ENCODE measurements at places on chromosomes 4 and X. TPM values are rescaled to one million over a fixed set of nuclear protein-coding genes. Genes with fewer than 3 reads are reported as not detected.

GRCh38 chr4:127400731-127401346 is 231.9 kb upstream of the INTU start:
- DNase-seq, result peak; percentile 57

DNA sequence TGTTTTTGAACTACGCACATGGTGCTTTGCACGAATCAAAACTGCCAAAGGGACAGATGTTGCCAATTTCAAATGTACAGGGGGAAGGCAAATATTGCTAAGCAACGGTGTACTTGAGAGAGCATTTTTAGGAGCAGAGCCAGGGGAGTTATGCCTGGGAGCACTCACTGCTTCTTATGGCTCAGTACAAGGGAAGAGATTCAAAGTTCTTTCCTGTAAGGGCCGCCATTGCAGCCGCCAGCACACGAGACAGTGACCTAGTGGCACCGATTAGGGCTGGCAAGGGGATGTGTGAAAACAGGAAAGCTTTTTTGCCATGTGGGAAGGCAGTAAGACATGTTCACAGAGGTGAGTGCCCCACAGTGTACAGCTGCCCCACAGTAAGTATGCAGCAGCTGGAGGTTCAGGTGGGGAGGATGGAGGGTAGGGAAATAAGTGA is 133.8 kb downstream of the AFF1 start:
- DNase-seq, result no peak

Gene SLC9B1
- total RNA-seq, result 1.7 TPM

DNA sequence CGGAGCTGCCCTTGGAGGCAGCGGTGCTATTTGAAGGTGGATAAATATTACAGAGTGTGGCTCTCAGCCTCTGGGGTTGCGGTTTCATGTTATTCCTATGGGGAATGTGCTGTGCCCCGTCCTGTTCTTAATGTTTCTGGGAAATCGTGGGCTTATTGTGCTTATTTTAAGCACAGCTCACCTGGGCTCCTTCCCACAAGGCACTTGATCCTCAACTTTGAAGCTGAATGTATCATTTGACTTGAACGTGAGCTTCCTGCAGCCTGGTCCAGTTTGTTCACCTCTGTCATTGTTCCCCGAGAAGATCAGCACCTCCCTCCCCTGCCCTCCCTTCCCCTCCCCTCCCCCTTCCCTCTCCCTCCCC is 3.9 kb downstream of the SORCS2 start:
- no peak for DNase-seq

Gene MED12
- total RNA-seq, result 76.3 TPM

DNA sequence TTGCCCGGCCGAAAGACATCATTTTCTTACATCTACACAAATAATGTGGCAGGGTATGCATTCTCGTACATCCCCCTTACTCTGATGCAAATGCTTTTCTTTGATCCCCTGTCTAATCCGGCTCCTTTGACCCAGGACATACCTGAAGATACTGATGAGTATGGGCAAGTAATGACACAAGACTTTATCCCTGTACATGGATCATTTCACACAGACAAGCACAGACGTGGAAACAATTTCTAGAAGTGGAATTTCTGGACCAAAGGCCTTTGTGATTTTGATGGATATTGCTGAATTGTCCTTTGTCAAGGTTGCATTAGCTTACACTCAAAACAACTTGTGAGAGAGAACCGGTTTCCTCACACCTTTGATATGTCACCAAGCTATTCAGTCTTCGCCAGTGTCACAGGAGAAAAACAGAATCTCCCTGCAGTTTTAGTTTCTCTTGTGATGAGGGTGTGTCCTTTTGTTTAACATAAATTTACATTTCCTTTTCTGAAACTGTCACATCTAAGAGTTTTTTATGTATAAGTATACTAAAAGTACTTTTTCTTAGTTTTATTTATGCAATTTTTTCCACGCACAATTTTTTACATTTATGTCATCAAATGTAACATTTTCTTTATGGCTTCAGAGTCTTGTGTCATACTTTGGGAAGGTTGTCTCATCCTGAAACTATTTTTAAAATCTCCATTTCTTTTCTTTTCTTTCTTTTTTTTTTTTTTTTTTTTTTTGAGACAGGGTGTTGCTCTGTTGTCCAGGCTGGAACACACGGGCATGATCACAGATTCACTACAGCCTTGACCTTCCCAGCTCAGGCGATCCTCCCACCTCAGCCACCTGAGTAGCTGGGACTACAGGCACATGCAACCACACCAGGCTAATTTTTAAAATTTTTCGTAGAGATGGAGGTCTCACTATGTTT is 25.2 kb downstream of the RWDD4 start:
- DNase-seq, result no peak

DNA sequence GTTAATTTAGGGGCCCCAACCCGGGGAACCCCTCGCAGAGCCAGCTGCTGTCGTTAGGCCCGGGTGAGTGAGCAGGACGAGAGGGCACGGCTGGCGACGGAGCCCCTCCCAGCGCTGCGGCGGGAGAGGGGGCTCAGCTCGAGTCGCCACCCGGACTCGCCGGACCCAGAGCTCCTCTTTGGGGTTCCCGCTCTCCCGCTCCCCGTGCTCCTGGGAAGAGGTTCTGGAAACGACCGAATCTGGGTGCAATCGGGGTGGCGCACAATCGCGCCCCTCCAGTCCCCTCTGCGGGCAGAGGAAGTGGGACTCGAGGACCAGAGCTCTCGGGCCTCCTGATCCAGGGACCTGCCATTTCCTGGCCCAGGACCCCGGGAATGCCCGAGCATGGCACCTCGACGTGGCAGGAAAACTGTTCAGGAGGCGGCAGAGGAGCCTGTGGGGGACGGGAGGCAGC is 37.3 kb upstream of the ARAF start:
- DNase-seq, result peak; percentile 2

DNA sequence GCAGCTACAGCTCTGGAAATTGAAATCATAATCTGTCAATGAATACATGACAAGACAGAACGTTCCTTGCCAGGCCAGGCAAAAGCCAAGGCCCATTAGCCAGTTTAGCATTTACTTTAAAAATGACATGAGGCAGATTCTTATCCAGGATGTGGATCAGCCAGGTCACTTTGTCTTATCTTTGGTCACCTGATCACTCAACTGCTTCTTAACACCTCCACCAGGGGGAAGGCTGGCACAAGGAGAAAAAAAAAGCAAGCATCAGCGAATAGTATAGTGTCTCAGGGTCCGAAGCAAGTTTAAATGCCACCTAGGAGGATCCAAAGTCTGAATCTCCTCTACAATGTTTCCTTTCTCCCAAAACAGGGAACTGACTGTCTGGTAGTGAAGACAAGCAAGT is 18.8 kb downstream of the ATP1B4 start:
- DNase-seq, result no peak

GRCh38 chr4:78343682-78344081 is 207.9 kb upstream of the ANXA3 start:
- no peak for DNase-seq

- DNase-seq, result peak; percentile 12
These were observed at the start of gene MAP7D2 for GRCh38 chrX:20116577-20117240. Gene MAP7D2, minus strand, starts transcription at chrX:20116907. Its CDS starts 28 bp downstream, at chrX:20116879.

GRCh38 chr4:30396772-30397475 is 323.2 kb upstream of the PCDH7 start:
- DNase-seq, result no peak

Gene MTTP
- total RNA-seq, result 12.0 TPM

DNA sequence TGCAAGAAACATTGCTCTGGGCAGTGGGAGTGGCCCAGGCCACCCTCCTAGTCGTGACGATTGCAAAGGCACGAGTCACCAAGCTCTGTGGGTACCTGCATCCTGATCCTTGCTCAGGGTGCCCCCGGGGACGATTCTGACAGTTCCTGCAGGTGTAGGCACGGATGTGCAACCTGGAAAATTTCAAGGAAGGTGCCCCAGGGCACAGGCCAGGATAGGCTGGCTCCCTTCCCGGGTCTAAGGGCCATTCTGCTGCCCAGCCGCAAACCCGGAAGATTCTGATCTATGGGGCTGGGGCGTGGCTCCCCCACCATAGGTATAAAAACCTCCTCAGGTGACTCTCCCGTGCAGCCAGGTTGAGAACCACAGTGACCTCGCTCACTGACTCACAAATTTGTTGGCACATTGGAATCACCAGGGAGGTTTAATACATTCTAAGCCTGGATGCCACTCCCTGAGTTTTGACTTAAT is 228.5 kb downstream of the PTTG2 start:
- no peak for DNase-seq

GRCh38 chr4:103934178-103934789 is 214.5 kb upstream of the TACR3 start:
- DNase-seq, result peak; percentile 45

Gene ARMCX4
- 26.2 TPM for total RNA-seq

GRCh38 chr4:104752337-104752736 is 257.6 kb upstream of the CXXC4 start:
- no peak for DNase-seq

Gene FAM47A
- not detected for total RNA-seq

Gene FAM53A
- 3.6 TPM for total RNA-seq

GRCh38 chrX:19863212-19863856 is 24.1 kb downstream of the SH3KBP1 start:
- no peak for DNase-seq

Gene CT47B1
- total RNA-seq, result not detected

Gene TRIM60
- not detected for total RNA-seq

Gene NPY2R
- total RNA-seq, result not detected

GRCh38 chrX:120672389-120672788 is 42.5 kb upstream of the C1GALT1C1 start:
- DNase-seq, result no peak

Gene SULT1B1
- total RNA-seq, result not detected

GRCh38 chr4:86048426-86048825 is 311.4 kb downstream of the MAPK10 start:
- no peak for DNase-seq

- peak; percentile 47 for DNase-seq
These were observed 2.4 kb downstream of the FRAS1 start for GRCh38 chr4:78059524-78059889.

- no peak for DNase-seq
These were observed 73.2 kb upstream of the BCOR start for GRCh38 chrX:40170830-40171512.

- DNase-seq, result no peak
These were observed 18.8 kb upstream of the C4orf36 start for GRCh38 chr4:86910820-86911684.

Gene C4orf17
- total RNA-seq, result not detected

Gene COL4A5
- 96.9 TPM for total RNA-seq

DNA sequence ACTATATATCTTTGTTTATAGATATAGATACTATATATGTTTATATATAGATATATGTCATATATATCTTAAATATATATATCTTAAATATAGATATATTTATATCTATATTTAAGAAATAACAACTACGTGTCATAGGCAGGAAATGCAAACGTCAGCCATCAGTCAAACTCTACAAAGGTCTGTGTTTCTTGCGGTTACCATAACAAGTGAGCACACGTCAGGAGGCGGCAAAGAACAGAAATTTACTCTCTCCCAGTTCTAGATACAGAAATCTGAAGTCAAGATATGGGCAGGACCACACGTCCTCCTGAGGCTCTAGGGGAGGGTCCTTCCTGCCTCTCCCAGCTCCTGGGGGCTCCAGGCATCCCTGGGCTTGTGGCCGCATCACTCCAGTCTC is 6.5 kb downstream of the PLCXD1 start:
- no peak for DNase-seq

Gene ARHGAP36
- 1.8 TPM for total RNA-seq

Gene MTM1
- total RNA-seq, result 7.9 TPM

- no peak for DNase-seq
These were observed 34.5 kb downstream of the SPINK2 start for GRCh38 chr4:56786955-56787354.

DNA sequence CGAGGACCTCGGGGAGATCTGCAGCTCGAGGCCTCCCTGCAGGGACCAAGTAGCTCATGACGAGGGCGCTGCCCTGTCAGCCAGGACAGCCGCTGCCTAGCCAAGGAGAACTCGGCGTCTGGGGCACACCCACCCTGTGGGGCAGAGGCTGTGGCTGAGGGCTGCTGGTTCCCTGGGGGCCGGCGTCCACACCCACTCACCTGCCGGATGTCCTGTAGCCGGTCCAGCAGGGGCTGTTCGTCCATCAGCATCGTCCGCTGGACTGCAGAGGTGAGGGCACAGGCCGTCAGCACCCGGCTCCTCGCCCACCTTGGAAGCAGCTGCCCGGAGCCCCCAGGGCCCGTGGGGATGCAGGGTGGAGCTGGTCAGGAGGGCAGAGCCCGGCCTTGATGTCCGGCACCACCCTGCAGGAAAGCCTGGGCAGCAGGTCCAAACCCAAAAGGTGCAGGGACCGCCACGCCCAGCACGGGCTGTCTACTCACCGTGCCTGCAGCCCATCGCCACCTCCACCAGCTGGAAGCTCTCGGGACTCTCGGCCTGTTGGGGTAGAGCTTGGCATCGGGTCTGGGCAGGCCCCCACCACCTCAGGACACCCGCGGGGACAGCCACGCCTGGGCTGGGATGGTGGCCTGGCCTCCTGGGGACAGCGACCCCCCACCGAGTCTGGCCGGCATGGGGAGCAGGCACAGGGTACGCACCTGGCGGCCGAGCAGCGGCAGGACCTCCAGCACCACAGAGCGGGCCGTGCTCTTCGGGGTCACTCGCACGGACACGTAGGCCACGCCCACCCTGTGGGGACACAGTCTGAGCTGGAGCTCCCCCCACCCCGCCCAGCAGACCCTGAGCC is 6.9 kb downstream of the DGKQ start:
- DNase-seq, result no peak

DNA sequence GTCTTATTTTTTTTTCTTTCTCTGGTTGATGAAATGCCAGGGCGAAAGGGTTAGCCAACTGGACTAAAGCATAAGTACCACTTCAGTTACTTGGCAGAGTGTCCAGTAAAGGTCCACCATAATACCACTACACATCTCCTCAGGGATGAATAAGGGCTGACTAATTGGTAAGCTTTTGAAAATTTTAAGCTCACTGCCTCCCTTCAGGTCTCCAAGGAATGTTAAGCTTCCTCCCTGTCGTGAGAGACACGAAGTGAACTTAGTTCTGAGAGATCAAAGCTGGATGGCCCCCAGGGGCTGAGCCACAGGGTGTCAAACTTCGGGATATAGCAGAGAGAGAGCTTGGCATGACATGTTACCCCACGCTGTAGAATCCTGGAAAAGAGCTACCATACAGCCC is 111.4 kb downstream of the VSIG4 start:
- no peak for DNase-seq

DNA sequence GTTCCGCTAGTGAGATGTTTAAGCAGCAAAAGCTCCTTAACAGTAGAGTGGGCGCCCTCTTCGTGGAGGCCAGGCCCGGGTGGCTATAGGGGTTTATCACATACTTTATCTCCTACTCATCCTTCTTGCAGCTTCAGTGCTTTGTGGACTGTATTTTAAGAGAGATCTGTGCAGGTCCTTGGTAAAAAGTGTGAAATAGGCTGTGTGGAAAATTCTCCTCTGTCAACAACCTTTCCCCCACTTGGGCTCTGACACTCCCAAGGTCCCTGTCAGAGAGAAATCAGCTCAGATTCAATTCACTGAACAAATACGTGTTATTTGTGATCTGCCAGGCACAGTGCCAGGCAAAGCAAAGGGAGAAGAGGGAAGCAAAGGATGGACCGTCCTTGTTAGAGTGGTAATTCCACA is 214.3 kb upstream of the PPARGC1A start:
- DNase-seq, result no peak

Gene COPS4
- 50.1 TPM for total RNA-seq

GRCh38 chr4:104896660-104897645 is 249.7 kb upstream of the TET2 start:
- no peak for DNase-seq
